Esophagus mucosa (tissue), 1 donor: ENCODE measurements at places on chromosomes 6 and 20. TPM values are rescaled to one million over a fixed set of nuclear protein-coding genes. Genes with fewer than 3 reads are reported as not detected.

The NMBR gene
- not detected for total RNA-seq

The STX7 gene
- total RNA-seq = 38.3 TPM

The KCNK15 gene
- 1.0 TPM for total RNA-seq

The PROKR2 gene
- not detected for total RNA-seq

DNA sequence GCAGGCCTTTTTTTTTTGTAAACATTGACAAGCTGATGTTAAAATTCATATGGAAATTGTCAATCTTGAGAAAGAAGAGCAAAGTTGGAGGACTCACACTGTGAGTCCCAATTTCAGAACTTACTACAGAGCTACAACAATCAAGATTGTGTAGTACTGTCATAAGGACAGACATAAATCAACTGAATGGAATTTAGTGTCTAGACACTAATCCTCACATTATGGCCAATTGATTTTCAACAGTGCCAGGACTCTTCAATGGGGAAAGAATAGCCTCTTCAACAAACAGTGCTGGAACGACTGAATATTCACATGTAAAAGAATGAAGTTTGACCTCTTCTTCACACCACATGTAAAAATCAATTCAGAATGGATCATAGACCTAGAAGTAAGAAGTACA, 60.8 kb downstream of the TGM2 start:
- no peak for ATAC-seq

DNA sequence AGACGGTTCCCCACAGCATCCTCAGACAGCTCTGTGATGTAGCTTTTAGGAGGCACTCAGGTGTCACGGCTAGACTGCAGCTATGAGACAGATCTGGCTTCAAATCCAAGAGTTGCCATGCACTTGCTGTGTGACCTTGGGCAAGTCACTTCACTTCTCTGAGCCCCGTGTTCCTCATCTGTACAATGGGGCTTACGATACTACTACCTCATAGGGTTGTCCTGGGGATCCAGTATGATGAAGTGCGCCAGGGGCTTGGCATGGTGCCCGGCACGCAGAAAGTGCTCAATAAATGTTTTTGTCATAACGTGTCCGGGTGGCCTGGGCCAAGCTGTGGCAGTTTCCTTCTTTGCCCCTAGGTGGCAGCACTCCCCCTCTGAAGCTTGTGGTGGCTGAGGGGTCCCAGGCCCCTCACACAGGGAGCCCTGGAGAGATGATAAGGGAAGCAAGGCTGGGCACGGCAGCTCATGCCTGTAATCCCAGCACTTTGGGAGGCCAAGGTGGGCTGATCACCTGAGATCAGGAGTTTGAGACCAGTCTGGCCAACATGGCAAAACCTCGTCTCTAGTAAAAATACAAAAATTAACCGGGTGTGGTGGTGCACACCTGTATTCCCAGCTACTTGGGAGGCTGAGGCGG, 19.1 kb upstream of the CHMP4B start:
- no peak for ATAC-seq

DNA sequence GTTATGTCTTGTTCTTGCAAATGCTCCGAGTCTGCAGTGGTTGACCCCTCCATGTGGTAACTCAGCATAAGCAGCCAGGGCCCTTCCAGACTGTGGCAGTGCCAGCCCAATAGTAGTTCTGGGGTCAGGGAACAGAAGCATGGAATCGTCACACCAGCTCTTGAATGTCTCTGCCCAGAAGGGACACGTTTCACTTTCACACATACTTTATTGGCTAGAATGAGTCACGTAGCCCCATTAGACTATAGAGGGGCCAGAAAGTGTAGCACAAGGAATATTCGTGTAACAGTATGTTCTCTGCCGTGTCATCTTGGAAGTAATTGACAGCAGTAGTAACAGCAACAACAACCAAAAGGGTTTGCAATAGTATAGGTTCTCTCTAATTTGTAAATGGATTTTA, 254.7 kb downstream of the FARS2 start:
- ATAC-seq = no peak

DNA sequence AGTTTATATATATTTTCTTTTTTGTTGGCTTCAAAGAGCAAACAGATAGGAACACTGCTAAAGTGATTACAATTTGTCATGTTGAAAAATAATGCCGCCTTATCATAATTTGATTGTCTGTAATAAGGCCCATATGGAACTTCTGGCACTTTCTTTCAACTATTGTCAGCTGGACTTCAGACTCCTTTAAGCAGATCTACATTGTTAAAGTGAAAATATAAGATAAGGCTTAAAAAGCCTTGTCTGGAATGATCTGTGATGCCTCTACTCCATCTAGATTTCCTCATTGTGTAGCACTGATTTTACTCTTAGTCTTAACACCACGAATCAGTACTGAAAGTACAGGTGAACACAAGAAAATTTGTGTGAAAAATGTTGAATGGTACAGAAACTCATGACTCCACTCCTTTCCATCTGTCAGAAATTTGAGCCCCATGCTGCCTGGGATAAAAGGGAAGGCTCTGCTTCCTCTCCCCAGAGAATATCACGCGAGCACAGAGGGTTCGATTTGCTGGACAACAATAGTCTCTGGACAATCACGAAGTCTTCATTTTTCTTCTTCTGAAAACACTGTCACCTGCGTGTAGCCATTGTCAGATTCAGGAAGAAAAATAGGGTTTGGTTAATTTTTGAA, 56.0 kb downstream of the BCAS1 start:
- ATAC-seq = no peak

GRCh38 chr20:60427516-60427915, 469.3 kb downstream of the CDH26 start:
- ATAC-seq = no peak

- ATAC-seq = peak; percentile 43
Measured at GRCh38 chr20:49965781-49966305, 16.9 kb upstream of the SNAI1 start.
